ENCODE measurements at places on chromosomes 11 and 22.
A peak's percentile ranks its signal among the peaks of the same experiment; 100 is the strongest.

GRCh38 chr22:38305471-38306448, 11.5 kb downstream of the CSNK1E start:
- peak; percentile 23 for DNase-seq

DNA sequence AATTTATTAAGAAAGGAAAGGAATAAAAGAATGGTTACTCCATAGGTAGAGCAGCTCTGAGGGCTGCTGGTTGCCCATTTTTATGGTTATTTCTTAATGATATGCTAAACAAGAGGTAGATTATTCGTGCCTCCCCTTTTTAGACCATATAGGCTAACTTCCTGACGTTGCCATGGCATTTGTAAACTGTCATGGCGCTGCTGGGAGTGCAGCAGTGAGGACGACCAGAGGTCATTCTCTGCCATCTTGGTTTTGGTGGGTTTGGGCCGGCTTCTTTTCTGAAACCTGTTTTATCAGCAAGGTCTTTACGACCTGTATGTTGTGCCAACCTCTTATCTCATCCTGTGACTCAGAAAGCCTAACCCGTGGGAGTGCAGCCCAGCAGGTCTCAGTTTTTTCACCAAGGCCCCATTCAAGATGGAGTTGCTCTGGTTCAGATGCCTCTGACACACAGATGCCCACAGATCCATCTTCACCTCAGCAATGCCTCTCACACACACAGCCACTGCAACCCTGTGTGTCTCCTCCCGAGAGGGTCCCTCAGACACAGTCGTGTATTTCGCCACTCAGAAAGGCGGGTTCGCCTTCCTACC, 16.4 kb upstream of the JAM3 start:
- DNase-seq: no peak

DNA sequence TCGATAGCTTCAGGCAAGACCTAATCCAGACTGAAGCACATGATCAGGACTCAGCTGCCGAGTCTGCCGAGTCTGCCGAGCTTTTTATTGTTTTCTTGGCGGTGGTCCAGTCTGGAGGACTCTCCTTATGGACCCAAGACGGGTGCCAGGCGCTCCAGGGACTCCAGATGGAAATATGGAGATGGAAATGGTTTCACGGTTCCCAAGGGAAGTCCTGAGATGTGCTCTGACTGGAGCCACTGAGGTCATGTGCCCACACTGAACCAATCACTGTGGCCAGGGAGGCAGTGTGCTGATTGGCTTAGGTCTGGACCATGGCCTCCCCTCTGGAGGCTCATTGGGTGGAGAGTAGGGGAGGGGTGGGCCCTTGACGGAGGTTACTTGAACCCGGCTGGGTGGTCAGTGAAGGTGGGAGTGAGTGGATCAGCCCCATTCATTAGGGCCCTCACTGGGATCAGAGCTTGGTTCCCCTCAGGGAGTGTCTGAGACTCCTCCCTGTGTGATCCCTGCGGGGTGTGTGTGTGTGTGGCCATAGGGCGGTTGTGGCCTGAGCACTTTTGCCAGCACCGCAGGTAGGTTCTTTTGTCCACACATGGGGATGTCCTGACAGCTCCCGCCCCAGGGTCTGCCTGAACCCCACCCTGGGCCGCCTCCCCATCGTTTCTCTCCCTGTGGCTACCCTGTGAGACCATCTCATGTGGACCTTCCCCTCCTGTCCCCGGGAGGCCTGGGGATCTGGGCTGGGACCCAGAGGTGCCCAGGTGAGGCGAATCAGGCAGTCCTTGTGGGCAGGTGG, 14.0 kb downstream of the RPS6KA4 start:
- peak; percentile 100 for DNase-seq

GRCh38 chr11:44559207-44559939, 6.1 kb upstream of the CD82 start:
- DNase-seq: no peak

GRCh38 chr11:57432149-57432561, 5.2 kb upstream of the SLC43A3 start:
- DNase-seq: no peak

DNA sequence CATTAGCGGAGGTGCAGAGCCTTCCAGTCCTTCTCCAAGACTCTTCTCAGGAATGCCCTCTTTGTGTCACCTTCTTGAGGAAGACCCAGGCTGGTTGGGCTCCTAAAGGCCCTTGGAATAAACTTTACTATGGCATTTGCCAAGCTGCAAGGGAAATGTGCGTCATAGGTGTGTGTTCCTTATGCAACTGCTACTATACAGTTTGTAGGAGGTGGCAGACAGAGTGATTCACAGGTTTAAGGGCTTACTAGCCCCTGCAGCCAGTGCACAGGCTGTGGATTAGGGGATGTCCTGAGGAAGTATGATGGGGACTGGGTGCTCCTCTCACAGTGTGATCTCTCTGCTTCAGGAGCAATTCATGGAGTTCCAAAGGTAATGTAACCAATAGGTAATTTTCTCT, 74.6 kb downstream of the TENM4 start:
- DNase-seq: no peak

GRCh38 chr11:104891135-104891534, 7.1 kb downstream of the CASP12 start:
- DNase-seq: no peak

DNA sequence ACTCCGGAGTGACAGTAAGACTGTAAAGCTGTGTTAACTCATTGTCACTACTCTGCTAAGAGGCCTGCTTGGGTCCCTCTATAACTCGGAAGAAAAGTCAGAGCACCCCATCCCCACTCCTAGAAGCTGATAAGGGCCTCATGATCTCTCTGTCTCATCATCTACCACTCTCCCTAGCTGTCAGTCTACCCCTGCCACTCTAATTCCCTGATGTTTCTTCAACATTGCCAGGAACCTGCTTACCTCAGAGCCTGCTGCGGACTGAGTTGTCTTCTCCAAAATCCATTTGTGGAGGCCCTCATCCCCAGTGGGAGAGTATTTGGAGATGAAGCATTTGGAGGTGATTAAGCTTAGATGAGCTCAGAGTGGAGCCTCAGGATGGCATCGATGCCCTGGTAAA, 1092.2 kb downstream of the TBC1D22A start:
- no peak for DNase-seq

DNA sequence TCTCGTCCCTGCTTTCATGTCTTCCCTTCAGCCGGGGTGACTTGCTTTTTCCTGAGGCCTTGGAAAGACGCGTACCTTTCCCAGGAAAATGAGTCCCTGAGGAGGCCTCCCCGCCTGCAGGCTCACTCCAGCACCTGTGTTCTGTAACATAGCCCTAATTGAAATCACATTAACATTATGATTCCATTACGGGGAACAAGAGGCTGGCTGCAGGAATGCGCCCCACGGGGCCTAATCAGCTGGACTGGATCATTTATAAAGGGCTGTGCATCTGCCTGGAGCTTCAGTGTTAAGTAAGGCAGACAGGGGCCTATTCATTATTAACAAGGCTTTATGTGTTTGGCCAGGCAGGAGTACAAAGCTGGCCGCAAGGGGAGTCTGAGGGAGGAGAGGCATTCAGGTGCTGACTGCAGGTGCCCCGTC, 41.9 kb upstream of the TSPAN18 start:
- DNase-seq: no peak

- peak; percentile 28 for DNase-seq
Measured at GRCh38 chr11:67606093-67606491, 644 bp upstream of the NDUFV1 start.

DNA sequence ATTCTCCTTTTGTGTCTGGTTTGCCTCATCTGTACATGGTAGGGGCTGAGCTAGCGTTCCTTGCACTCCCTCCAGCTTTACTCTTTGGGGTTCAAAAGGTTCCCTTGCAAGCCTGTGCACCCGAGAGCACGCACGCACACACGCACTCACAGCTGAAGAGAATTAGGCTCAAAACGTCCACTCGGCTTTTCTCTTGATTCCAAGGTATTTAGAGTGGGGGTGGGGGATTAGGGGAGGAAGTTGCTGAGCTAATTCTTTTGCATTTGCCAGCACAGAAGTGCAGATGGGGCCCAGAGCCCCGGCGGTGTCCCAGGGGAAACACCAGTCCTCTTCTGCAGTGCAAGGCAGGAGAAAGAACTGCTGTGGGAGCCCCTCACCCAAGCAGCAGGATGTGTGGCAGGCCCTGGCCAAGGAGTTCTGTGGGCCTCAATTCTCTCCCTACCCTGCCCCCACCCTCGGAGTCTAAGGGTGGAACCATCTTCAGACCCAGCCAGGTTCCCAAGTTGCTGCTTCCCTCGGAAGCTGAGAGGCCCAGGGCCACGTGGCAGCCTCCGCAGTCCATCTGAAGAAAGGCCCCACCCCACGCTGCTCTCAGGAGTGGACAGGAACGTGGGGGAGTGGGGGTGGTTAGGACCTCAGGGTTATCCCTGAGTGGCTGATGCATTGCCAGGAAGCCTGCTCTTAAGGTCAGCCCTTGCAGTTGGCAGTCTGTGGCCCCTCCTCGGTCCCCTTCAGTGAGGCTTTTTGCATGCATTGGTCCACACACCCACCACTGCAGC, 3.8 kb upstream of the KCNQ1OT1 start:
- peak; percentile 87 for DNase-seq

DNA sequence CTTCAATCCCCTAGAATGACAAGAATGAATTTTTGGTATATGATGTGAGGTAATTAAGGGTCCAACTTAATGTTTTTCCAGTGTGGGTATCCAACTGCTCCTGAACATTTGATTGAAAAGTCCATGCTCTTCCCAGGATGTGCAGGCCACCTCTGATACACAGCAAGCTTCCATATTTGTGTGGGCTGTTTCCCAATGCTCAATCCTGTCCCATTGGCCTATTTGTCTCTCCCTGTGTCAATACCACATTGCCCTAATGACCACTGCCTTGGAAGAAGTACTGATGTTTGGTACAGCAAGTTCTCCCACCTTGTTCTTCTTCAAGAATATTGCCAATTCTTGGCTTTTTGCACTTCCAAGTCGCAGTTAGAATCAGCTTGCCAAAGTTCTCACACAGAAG, 42.9 kb downstream of the KCNQ1OT1 start:
- DNase-seq: no peak

Measured in NCI-H524 (cell line).